ENCODE measurements at places on chromosomes 7 and 10. TPM values are rescaled to one million over a fixed set of nuclear protein-coding genes. Genes with fewer than 3 reads are reported as not detected.

DNA sequence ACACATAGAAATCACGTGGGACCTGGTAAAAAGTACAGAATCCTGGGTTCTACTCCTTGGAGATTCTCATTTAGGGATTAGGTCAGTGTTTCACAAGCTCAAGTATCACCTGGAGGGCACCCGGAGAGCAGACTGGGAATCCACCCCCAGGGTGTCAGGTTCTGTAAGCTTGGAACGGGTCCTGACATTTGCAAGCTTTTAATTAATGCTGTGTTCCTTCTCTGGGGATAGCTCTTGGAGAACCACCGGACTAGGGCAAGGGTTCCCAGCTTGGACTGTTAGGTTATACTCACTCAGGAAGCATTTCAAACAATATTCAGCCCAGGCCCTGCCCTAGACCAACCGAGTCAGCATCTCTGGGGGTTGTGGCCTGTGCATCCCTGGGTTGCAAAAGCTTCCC is 23.0 kb downstream of the TCF7L2 start:
- no peak for DNase-seq

GRCh38 chr7:159088016-159088865 is 56.4 kb downstream of the VIPR2 start:
- DNase-seq = no peak

- peak; percentile 54 for DNase-seq
Observed at GRCh38 chr10:60148266-60148840, 241.3 kb downstream of the ANK3 start.

DNA sequence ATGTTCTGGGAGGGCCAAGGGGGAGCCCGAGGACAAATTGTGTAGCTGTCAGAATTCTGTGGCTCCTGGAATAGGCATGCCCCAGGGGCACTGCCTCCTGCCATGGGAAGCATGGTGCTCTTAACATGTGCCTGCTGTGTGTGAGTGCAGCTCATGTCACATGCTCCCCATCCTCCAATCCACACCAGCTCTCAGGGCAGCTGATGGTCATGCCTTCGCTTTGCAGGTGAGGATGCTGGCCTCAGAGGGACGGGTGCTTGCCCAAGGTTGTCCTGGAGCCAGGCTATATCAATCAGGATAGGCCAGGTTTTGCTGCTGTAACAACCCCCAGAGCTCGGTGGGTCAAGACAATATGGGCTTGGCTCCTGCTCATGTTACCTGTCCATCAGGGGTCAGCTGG is 303.4 kb downstream of the RPS24 start:
- no peak for DNase-seq

GRCh38 chr7:89714131-89714530 is 440.1 kb upstream of the STEAP1 start:
- DNase-seq = no peak

DNA sequence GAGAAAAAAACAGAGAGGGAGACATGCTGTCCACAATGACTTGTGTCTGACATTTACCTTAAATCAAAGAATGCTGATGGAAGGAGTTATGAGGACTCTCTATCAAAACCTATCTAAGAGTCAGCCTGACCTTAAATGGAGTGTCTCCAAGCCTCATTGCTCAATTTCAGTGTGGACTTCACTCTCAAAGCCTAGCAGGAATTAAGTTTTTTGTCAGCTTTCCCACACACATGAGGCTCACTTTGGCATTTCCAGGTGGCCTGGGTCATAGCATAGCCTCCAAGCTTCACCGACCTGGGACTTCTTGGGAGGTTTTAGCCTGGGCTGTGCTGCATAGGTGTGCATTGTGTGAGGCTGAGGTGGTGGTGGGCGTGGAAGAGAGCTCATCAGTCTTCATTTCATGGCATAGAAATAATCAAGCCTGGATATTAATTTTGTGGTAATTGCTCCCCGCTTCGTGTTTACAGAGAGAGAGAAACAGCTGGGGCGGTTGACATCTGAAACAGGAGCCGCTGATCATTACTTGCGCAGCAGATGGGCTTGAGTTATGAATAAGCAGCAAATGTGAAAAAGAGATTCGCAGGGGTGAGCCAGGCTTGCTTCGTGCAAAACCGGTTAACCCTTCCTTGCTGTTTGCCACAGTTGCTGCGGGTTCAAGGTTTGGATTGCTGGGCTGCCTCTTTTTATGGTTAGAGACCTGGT is 647.8 kb downstream of the INHBA start:
- DNase-seq = no peak

GRCh38 chr10:80664071-80664680 is 126.5 kb downstream of the SH2D4B start:
- peak; percentile 61 for DNase-seq

DNA sequence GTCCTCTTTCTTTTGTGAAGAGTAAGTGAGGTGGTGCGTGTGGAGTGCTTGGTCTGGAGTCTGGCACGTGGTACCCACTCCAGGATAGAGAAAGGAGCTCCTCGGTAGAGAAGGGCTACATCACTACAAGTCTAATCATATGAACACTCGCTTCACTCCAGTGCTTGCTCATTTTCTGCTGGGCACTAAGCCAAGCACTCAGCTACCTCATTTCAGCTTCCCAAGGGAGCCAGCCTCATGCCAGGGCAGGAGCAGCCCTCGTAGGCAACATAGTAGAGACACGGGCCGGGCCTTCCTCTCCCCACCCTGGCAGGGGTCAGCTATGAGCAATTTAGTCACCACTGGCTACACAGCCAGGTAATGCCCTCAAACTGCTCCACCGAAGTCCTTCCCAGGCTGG is 11.4 kb upstream of the HSPA12A start:
- no peak for DNase-seq

GRCh38 chr10:91389636-91390512 is 20.3 kb upstream of the HECTD2 start:
- DNase-seq = peak; percentile 54

Gene GOLGA7B
- 0.45 TPM for polyA plus RNA-seq

Gene TRRAP
- 49.6 TPM for polyA plus RNA-seq

Gene SMO
- polyA plus RNA-seq = 121 TPM

Gene PTN
- polyA plus RNA-seq = 141 TPM

Gene HUS1
- 23.6 TPM for polyA plus RNA-seq

Gene CPA4
- 0.31 TPM for polyA plus RNA-seq
